Airway epithelial cell (primary cell): ENCODE measurements at places on chromosomes 11 and 22. TPM values are rescaled to one million over a fixed set of nuclear protein-coding genes. Genes with fewer than 3 reads are reported as not detected.

Gene AIFM3
- 0.56 and 0.85 TPM in 2 replicates for total RNA-seq

Gene MOGAT2
- total RNA-seq: not detected in 2 replicates

Gene BIK
- total RNA-seq: 18.6 and 20.0 TPM in 2 replicates

Gene PPARA
- total RNA-seq: 2.5 and 5.6 TPM in 2 replicates

Gene SPON1
- not detected in 2 replicates for total RNA-seq

Gene OR10D3
- not detected in 2 replicates for total RNA-seq

Gene CAT
- total RNA-seq: 35.0 and 41.2 TPM in 2 replicates

Gene RCOR2
- 2.0 and 2.3 TPM in 2 replicates for total RNA-seq
